ENCODE measurements at places on chromosomes 7 and 10.

DNA sequence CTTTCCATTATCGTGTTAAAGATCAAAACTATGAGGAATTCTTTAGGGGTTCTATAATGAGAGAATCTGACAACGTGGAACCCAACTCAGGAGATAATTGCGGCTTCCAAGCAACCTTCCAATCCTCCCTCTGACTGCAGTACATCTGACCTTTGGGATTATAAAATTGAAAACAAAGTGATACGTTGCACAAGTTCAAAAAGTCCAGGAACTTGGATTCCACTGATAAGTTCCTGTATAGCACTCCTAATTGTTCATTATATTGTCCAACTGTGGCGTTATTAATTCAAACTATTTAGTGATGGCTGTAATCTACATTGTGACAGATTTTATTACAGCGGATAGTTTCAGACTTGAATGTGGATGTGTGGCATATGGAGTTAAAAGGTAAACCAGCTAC, 15.4 kb downstream of the MALRD1 start:
- no peak for DNase-seq

GRCh38 chr7:90251304-90251635, 6.3 kb downstream of the CFAP69 start:
- no peak for DNase-seq

GRCh38 chr10:44173608-44173894, 211.3 kb downstream of the CXCL12 start:
- no peak for DNase-seq

GRCh38 chr10:48455392-48456151, 149.1 kb downstream of the MAPK8 start:
- no peak for DNase-seq

GRCh38 chr7:3955026-3955425, 654.0 kb downstream of the SDK1 start:
- no peak for DNase-seq

GRCh38 chr7:93461350-93461749, 113.2 kb downstream of the CALCR start:
- DNase-seq, result no peak

DNA sequence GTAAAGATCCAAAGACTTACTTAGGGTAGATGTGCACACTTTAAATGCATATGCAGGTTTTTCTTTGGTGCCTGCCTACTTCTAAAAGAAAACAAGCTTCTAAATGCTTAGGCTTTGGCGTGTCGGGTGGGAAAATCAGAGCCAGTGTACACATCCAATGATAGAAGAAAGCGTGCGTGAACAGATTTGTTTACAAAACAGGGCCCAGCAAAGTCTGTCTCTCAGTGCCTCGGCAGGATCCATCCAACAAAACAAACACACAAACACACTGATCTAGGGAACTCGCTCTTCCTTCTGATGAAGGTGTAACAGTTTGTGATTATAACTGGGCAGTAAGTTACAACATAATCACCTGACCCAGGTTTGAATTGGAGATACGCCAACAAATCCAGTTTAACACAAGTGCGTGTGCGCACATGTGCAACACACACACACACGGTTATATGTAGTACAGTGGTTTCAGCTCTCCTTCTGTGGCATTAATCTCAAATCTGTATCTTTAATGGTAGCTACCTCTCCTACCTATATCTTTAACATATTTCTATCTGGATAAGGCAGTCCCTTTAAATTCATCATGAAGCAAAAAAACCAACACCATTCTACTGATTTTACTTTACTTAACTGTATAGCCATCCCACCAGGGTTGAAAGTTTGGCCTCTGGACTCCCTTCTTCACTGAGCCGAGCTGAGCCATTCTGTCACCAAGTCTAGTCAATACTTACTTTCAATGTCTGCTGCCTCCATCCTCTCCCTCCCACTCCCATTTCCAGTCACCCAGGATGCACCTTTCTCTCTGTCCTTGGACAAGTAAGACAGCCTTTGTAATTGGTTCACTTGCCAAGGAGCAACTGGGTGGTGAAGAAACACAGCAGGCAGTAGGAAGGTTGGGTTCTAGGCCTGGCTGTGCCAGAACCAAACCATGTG, 184.4 kb upstream of the KLF14 start:
- DNase-seq, result no peak

DNA sequence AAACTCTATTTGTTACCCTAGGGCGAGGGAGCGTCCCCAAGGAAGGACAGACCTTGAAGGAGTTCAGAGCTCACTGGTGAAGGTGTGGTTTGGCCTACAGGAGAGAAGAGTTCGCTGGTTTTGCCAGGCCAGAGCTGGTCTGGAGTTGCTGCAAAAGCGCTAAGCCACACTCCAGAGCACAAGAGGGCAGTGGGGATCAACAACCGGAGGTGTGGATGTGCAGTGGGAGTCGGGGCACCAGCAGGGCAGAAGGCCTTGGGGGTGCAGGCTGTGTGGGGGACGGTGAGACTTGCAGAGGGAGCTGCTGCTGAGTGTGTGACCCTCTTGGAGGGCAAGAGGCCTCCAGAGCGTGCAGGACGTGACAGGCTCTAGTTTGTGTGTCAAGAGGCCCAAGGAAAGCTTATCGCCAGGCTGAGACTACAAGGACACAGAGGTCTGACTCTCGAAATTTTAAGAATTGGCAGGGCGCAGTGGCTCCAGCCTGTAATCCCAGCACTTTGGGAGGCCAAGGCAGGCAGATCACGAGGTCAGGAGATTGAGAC, 14.3 kb upstream of the CUL1 start:
- no peak for DNase-seq

- DNase-seq, result no peak
Measured at GRCh38 chr10:68153473-68154210, 44.4 kb downstream of the MYPN start.

GRCh38 chr10:26843736-26844135, 17.0 kb downstream of the ABI1 start:
- no peak for DNase-seq

GRCh38 chr10:92753865-92754264, 64.1 kb downstream of the HHEX start:
- no peak for DNase-seq

GRCh38 chr7:573933-574381, 54.3 kb upstream of the PDGFA start:
- DNase-seq, result no peak

DNA sequence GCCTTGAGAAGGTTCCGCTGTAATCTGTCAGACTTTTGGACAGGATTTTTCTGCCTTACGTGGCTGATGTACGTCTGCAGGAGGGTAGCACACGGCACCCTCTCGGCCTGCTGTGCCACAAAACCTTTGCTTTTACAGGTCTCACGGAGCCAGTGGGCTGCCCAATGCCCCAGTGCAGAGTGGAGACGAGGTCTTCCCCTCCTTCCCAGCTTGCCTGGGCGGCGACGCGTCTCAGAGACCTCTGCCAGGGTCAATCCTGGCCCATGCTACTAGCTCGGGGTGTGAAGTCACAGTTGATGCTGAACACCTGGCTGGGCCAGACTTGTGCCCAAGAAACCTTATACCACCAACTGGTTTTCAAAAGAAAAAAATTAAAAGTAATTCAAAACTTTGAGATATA, 526.4 kb downstream of the DNAJB6 start:
- DNase-seq, result no peak

- DNase-seq, result no peak
Measured at GRCh38 chr7:151566897-151567320, 47.2 kb upstream of the RHEB start.

- no peak for DNase-seq
Measured at GRCh38 chr10:73788864-73789658, 3.7 kb downstream of the ZSWIM8 start.

DNA sequence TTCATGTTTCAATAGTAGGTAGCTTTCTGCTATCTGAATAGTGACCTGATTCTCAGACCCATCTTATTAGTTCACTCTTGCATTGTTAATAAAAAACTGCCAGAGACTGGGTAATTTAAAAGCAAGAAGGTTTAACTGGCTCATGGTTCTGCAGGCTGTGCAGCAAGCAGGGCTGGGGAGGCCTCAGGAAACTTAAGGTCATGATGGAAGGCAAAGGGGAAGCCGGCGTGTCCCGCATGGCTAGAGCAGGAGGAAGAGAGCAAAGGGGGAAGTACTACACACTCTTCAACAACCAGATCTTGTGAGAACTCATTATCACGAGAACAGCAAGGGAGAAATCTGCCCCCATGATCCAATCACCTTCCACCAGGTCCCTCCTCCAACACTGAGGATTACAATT, 185.2 kb upstream of the PITRM1 start:
- no peak for DNase-seq

- DNase-seq, result no peak
Measured at GRCh38 chr7:28785041-28785995, 172.8 kb downstream of the TRIL start.

DNA sequence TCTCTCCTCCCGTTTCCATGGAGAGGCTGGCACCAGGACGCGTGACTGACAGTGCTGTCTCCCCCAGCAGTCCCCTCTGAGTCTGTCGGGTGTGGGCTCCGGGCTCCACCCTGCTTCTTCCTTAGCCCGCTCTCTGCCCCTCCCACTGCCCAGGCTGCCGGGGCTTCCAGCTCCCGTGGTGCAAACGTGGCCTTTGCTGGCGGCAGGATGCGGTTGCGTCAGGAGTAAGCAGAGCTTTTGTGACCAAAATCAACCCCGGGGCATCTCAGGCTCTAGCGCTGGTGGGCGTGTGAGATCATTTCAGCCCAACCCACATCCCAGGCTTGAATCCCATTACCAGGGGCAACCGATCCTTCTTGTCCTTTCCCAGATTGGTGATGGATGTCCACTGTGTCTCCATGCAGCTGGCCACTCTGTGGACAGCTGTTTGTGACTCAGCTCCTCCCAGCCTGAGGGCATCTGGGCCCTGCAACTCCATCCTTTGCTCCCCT, 28.2 kb downstream of the PTPRE start:
- DNase-seq, result no peak

DNA sequence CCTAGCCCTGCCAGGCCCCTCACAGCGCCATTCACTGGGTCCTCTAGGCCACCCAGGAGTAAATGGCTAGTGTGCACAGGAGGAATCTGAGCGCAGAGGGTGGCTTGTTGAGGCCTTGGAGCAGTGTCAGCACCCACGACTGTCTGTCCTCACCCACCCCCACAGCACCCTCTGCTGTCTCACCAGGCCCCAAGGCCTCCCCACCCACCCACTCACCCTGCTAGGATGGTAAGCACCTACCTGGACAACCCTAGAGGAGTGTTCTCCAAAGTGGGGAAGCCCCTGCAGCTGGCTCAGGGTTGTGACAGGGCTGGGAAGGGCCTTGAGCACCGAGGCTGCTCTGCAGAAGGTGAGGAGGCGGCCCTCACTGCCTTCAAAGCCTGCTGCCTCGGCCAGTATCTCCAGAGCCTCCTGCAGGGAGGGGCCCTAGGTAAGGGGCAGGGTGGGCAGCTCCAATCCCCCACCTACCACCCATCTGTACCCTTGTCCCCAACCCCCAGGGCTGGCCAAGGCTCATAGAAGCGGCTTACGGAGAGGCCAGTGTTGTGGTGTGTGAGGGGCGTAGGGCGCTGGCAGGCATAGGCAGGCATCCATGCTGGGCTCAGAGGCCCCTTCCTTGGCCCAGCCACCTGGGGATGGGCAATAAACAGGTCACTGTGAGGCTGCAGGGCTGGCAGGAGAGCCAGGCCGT, 2.9 kb downstream of the POLM start:
- no peak for DNase-seq

DNA sequence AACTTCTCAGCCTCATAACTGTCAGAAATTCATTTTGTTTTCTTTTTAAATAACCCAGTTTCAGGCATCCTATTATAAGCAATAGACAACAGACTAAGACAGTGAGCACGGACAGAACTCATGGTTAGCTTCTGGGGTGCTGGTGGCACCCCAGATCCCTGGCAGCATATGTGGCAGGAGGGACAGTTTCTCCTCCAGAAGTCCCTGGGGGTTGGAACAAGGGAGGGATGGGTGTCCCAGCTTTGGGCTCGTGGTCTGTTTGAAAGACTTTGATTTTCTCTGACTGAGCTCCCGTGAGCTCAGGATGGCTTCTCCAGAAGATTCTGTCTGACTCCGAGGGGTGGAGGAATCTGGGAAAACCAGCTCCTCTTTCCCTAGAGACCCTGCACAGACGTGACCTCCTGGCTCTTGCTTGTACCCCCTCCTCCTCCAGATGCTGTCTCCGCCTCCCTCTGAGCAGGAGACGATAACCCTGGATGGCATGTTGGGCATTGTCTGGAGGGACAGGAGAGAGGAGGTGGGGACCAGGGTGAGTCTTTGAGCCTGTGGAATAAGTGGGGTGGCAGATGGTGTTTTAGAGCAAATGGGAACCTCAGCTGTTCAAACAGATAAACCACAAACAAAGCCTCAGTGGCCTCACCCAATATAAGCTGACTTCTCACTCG, 421.1 kb downstream of the GLRX3 start:
- no peak for DNase-seq

GRCh38 chr7:96548664-96549063, 161.0 kb downstream of the SEM1 start:
- no peak for DNase-seq

GRCh38 chr7:107051376-107051775, 6.9 kb downstream of the PRKAR2B start:
- DNase-seq, result no peak

DNA sequence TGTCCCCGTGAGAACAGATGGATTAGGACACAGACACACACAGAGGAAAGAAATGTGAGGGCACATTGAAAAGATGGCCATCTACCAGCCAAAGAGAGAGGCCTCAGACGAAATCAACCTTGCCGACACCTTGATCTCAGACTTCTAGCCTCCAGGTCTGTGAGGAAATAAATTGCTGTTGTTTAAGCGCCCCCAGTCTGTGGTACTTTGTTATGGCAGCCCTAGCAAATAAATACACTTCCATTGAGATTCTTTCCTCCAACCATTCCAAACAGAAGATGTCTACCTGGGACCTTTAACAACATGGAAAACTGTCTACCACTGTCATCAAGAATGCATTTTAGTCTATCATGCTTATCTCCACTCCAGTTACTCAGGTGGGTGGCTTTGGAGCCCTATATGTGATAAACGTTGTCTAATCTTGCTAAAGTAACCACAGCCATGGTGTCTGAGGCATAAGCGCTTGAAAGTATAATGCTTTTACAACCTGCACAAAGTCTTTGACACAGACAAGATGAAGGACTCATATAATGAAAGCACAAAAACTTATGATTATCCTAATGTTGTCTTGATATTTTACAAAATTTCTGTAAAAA, 244.3 kb downstream of the MTERF1 start:
- no peak for DNase-seq

DNA sequence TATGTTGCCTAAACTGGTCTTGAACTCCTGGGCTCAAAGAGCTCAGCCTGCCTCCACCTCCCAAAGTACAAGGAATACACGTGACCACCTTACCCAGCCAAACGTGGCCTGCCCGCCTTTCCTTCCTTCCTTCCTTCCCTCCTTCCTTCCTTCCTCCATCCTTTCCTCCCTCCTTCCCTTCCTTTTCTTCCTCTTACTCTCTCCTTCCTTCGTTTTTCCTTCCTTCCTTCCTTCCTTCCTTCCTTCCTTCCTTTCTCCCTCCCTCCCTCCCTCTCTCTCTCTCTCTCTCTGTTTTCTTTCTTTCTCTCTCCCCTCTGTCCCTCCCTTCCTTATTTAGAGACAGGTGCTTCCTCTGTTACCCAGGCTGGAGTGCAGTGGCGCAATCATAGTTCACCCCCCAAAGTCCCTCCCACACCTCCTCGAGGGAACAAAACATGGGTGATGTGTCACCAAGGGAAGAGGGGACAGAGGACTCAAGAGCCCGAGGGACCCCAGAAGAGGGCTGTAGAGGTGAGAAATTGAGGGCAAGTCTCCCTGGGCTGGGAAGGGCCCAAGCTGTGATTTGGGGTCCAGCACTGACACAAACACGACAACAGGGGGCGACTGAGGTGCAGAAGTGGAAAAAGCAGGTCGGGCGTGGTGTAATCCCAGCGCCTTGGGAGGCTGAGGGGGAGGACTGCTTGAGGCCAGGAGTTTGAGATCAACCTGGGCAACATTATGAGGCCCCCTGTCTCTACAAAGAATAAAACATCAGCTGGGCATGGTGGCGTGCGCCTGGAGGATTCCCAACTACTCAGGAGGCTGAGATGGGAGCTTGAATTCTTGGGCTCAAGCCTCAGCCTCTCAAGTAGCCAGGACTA, 28.1 kb downstream of the EPHB4 start:
- DNase-seq, result peak; percentile 9

All from activated CD8-positive, alpha-beta memory T cell treated with anti-CD3 and anti-CD28 coated beads for 1 hour (primary cell).